ENCODE measurements at places on chromosomes 1 and 21. TPM values are rescaled to one million over a fixed set of nuclear protein-coding genes. Genes with fewer than 3 reads are reported as not detected.
A peak's percentile ranks its signal among the peaks of the same experiment; 100 is the strongest.

The SPATA6 gene
- 0.35 TPM for total RNA-seq

GRCh38 chr1:209756615-209757445 is 977 bp downstream of the TRAF3IP3 start:
- peak; percentile 55 for DNase-seq

The PDZK1IP1 gene
- not detected for total RNA-seq

The NPHP4 gene
- total RNA-seq = 11.5 TPM

DNA sequence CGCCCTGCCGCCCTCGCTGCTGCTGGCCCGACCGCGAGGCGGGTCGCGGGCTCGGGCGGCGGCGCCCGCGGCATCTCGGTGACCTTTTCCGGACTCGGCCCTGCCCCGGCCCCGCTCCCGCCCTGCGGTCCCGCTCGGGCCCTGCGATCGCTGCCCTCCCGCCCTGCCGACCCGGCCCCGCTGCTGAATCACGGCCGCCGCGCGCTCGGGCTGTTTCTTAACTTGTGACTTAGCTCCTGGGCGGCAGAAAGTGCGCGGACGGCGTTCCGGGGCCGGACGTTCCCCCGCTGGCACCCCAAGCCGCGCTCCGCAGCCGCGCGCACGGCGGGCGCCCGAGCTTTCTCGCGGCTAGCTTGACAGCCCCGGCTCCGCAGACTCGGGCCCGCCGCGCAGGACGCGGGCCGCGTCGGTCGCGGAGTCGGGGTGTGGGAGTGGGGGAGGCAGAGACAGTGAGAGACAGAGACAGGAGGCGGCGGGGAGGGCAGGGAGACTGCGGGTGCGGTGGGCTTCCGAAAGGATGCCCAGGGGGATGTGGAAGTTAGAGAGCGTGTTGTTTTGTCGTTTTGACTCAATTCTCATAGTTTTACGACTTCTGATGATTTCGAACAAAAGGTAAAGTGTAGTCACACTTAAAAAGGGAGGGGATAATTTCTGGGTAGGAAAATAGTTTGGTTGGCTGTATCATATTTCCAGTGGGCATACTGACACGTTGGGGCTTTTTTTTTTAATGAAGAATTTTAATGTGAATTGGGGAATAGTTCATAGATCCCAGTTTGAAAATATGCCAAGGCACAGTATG is 49.8 kb downstream of the PRDM2 start:
- peak; percentile 68 for DNase-seq

GRCh38 chr1:117679299-117679698 is 73.5 kb downstream of the TENT5C start:
- DNase-seq = no peak

The KIF14 gene
- 9.3 TPM for total RNA-seq

GRCh38 chr1:47951545-47952235 is 45.5 kb downstream of the TRABD2B start:
- no peak for DNase-seq

DNA sequence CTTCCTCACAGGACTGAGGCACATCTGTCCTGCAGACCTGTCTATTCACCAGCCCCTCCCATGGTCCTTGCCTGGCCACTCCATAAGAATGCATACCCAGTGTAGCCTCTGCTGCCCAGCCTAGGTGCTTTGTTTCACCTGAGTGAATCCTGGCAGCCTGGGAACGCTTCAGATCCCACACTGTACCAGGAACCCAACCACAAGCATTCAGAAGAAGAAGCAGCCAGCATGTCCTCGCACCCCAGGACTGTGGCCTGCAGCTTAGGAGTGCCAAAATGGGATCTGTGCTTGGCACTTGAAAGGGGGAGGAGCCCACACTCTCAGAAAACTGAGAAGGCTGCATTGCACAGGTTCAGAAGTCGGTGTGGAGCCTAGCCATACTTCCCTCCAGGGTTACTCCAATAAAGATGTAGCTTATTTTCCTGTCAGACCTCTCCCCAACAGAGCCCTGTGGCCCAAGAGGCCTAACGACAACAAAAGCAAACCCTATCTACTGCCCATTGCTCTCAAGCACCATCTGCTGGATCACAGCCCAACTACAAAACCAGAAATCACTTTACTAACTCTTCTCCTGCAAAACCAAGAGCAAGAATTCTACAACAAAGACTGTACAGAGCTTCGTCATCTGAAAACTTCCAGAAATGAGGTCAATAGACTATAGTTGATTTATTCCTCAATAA is 923.1 kb upstream of the NEGR1 start:
- DNase-seq = no peak

The RPE65 gene
- total RNA-seq = not detected

- no peak for DNase-seq
These were observed 96.4 kb upstream of the RAB3GAP2 start for GRCh38 chr1:220368352-220369265.

DNA sequence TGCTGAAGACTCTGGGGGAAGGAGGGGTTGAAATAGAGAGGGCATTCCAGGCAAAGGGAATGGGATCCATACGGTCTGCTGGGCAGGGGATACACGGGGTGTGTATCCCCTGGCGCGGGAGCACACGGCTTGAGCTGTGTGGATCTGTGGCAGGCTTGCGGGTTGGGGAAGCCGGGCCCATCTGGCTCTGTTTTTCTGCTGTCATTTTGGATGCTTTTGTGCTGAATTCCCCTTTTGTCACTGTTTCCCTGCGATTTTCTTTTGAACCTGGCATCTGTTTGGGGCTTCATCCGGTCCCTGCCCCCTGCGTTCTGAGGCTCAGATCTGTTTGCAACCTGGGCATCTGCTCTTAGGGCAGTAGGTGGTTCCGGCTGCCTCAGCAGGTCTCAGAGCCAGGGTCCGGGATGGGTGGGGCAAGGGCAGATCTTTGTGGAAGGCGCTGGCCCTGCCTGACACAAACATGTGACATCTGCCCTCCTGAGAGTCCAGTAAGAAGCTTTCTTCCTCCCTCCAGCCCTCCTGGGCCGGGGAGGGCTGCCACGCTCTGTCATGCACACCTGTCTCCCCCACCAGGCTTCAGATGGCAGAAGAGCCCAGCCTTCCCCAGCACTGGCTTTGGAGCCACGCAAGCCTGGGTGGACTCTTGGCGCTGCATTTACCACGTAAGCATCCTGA is 84.0 kb downstream of the IGSF21 start:
- DNase-seq = no peak

The S100A2 gene
- 1.1 TPM for total RNA-seq

The DISC1 gene
- 1.0 TPM for total RNA-seq

DNA sequence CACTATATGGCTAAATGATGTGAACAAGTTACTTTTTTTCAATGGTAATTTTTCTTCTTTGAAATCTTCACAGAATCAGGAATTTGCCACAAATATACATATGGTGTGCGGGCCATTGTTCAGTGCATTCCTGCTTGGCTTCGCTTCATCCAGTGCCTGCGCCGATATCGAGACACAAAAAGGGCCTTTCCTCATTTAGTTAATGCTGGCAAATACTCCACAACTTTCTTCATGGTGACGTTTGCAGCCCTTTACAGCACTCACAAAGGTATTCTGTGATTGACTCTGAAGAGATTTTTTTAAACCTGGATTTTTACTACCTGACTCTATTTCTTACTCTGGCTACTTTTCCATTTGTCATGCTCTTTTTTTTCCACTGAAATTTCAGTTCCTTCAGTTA is 76.2 kb upstream of the KIAA1614 start:
- DNase-seq = no peak

The TACSTD2 gene
- not detected for total RNA-seq

DNA sequence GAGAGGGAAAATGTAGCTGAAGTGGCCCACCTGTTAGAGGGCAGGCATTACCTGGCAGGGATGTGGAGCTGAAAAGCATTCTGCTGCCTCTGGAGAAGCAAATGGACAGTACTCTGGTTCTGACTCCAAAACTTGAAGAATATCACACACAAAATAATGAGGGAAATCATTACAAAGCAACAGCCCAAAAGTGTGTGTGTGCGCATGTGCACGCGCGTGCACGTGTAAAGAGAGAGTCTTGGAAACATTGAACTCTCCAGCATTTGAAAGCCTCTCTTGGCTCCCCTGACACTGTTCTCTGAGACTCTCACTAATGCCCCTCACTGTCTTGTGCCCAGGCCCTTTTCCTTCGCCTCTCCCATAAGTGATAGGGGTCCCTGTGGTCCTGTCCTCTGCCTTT is 2.3 kb upstream of the VTCN1 start:
- DNase-seq = no peak

The TFF2 gene
- total RNA-seq = not detected

- no peak for DNase-seq
These were observed 231.5 kb downstream of the KCNT2 start for GRCh38 chr1:196376630-196377328.

- no peak for DNase-seq
These were observed 29.9 kb upstream of the CAMSAP2 start for GRCh38 chr1:200708769-200709168.

DNA sequence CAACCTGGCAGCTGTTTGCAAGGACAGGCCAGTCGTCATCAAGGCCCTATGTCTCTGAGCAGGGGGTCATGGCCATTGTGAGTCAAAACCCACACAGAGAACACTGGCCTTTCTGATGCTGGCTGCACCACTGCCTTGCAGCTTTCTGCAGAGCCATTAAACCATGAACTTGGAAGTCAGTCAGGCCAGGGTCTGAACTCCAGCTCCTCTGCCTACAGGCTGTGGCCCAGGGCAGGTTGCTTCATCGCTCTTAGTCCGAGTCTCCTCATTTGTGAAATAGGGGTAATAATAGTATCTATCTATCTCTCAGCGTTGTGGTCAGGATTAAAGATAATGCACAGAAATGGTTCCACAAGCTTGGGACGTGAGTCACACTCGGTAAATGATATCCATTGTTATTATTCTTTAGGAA is 35.8 kb upstream of the HIVEP3 start:
- no peak for DNase-seq

- DNase-seq = no peak
These were observed 2.2 kb upstream of the KRTAP10-6 start for GRCh38 chr21:44594406-44594916.

- DNase-seq = no peak
These were observed 518.7 kb downstream of the RWDD3 start for GRCh38 chr1:95752515-95753381.

DNA sequence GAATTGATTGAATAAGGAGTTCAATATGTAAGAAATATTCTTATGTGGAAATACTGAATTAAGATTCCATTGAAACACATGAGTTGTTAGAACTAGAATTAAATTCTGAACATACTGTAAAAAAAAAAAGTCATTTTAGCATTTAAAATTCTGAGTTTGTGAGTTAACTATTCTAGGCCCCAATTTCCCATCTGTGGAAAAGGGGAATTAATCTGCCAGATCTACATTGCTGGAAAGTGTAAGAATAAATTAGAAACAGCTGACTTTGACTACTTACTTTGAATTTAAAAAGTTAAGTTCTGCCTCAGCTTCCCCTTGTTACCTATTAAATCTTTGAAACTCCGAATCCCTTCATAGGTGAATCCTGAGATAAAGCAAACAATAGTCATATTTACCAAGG is 103.0 kb downstream of the SNX7 start:
- DNase-seq = no peak

Data from CD8-positive, alpha-beta memory T cell (primary cell).